A673 (cell line): ENCODE measurements at places on chromosomes 1 and 21. TPM values are rescaled to one million over a fixed set of nuclear protein-coding genes. Genes with fewer than 3 reads are reported as not detected.

The RCC2 gene
- total RNA-seq = 180 and 182 TPM in 2 replicates

The PLA2G2D gene
- total RNA-seq = not detected in 2 replicates

The LORICRIN gene
- total RNA-seq = not detected in 2 replicates

The PRAMEF25 gene
- not detected in 2 replicates for total RNA-seq

The SLC44A3 gene
- total RNA-seq = not detected in 2 replicates

The NUF2 gene
- 89.3 and 91.6 TPM in 2 replicates for total RNA-seq

The SPRR1A gene
- not detected in 2 replicates for total RNA-seq

The PLA2G2F gene
- total RNA-seq = not detected in 2 replicates

The NKAIN1 gene
- total RNA-seq = 1.4 and 5.4 TPM in 2 replicates

The RPE65 gene
- not detected in 2 replicates for total RNA-seq

DNA sequence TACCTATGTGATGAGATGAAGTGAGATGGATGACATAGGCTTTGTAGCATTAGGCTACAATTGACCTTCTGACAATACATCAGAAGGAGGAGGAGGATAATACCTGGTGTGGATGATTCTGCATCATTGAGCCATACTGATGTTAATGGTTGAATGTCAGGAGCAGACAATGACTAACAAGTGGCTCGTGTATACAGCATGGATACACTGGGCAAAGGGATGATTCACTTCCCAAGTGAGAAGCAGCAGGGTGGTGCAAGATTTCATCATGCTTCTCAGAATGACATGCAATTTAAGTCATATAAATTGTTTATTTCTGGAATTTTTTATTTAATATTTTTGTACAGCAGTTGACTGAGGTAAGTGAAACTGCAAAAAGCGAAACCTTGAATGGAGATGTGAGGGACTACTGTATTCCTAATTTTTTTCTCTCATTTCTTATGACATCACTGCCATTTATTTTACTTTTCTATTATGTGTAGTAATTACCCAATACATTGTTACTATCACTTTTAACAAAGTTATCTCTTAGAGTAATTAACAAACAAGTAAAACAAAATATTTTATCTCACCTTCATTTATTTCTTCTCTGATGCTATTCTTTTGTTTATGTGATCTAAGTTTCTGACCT is 34.4 kb upstream of the COP1 start:
- peaks cover 3% of the 10 kb centered on the region for H3K4me1 ChIP-seq
- H3K4me3 ChIP-seq = no peak overlapping the region
- no peaks in the 10 kb centered on the region for H3K36me3 ChIP-seq

- H3K27ac ChIP-seq = no peak overlapping the region
- DNase-seq = no peak
- H3K4me3 ChIP-seq = no peak overlapping the region
- H3K36me3 ChIP-seq = no peaks in the 10 kb centered on the region
- no peaks in the 10 kb centered on the region for H3K27me3 ChIP-seq
These were observed 8.9 kb downstream of the GABRD start for GRCh38 chr1:2027961-2028583.

- no peak overlapping the region for H3K4me3 ChIP-seq
- H3K4me1 ChIP-seq = no peaks in the 10 kb centered on the region
- no peaks in the 10 kb centered on the region for H3K36me3 ChIP-seq
- no peak overlapping the region for H3K27ac ChIP-seq
- peaks cover 7% of the 10 kb centered on the region for H3K27me3 ChIP-seq
These were observed 427.5 kb downstream of the NPHP4 start for GRCh38 chr1:5564578-5565257.

DNA sequence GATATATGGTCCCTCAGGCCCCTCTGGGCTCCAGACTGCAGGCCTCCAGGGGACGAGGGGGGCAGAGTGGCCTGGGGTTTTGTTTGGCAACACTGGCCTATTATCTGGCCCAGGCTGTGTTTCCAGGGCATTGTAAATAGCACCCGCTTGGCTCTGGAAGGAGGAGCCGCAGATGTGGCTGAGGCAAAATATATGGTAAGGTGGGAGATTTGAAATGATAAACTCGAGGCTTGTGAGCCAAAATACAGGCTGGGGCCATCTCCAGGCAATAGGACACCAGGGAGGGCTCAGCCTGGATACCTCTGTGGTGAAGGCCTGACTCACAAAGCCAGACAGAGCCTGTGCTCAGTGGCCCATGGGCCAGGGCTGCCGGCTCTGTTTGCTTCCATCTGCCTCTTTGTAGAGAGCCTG is 14.0 kb downstream of the NAV1 start:
- H3K27ac ChIP-seq = no peak overlapping the region
- peaks cover 16% of the 10 kb centered on the region for H3K4me1 ChIP-seq
- no peak for DNase-seq
- H3K4me3 ChIP-seq = no peak overlapping the region
- no peaks in the 10 kb centered on the region for H3K27me3 ChIP-seq

- peak overlapping the region; percentile 15 for H3K27ac ChIP-seq
- peaks cover 12% of the 10 kb centered on the region for H3K4me1 ChIP-seq
- H3K4me3 ChIP-seq = no peak overlapping the region
- no peak for DNase-seq
These were observed 371.7 kb downstream of the PTPRC start for GRCh38 chr1:199010492-199010891.

GRCh38 chr1:56378341-56379070 is 200.9 kb downstream of the PLPP3 start:
- H3K27me3 ChIP-seq = peaks cover 15% of the 10 kb centered on the region
- H3K27ac ChIP-seq = no peak overlapping the region
- DNase-seq = no peak
- H3K36me3 ChIP-seq = no peaks in the 10 kb centered on the region
- H3K4me1 ChIP-seq = no peaks in the 10 kb centered on the region

- H3K27ac ChIP-seq = no peak overlapping the region
- H3K36me3 ChIP-seq = no peaks in the 10 kb centered on the region
- DNase-seq = no peak
- H3K4me3 ChIP-seq = no peak overlapping the region
- H3K27me3 ChIP-seq = no peaks in the 10 kb centered on the region
These were observed 29.1 kb upstream of the FMO3 start for GRCh38 chr1:171061425-171062143.

- no peaks in the 10 kb centered on the region for H3K36me3 ChIP-seq
- H3K4me1 ChIP-seq = peaks cover 24% of the 10 kb centered on the region
- DNase-seq = peak; percentile 85
- peak overlapping the region; percentile 11 for H3K4me3 ChIP-seq
- H3K27me3 ChIP-seq = no peaks in the 10 kb centered on the region
These were observed 6.4 kb downstream of the PTGFR start for GRCh38 chr1:78497201-78497600.

DNA sequence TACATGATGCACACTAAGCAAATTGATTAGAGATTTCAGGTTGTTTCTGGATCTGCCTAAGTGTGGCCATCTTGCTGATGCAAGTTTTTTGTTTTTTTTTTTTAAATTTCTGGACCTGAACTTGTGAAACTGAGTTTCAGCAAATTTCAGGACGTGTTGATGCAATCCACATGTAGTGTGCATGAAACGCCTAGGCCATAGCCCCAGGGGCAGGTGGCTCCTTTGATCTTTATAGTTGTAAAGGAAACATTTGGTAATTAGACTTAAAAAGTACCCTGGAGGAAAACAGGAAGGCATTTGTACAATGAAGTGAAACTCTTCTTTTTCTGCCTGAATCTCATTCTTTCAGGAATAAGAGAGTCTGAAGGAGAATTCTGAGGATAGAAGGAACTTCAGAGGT is 162.2 kb upstream of the LHX8 start:
- H3K27me3 ChIP-seq = no peaks in the 10 kb centered on the region
- no peak for DNase-seq
- H3K27ac ChIP-seq = no peak overlapping the region
- H3K4me1 ChIP-seq = no peaks in the 10 kb centered on the region
- no peak overlapping the region for H3K4me3 ChIP-seq

- no peaks in the 10 kb centered on the region for H3K4me1 ChIP-seq
- H3K27me3 ChIP-seq = peaks cover 3% of the 10 kb centered on the region
- no peak overlapping the region for H3K27ac ChIP-seq
- no peak overlapping the region for H3K4me3 ChIP-seq
- no peak for DNase-seq
These were observed 50.1 kb downstream of the NDUFS5 start for GRCh38 chr1:39076127-39076798.

- H3K27me3 ChIP-seq = no peaks in the 10 kb centered on the region
- no peaks in the 10 kb centered on the region for H3K4me1 ChIP-seq
- no peaks in the 10 kb centered on the region for H3K36me3 ChIP-seq
- DNase-seq = no peak
These were observed 3.4 kb downstream of the TNFRSF18 start for GRCh38 chr1:1202831-1203560.

- no peaks in the 10 kb centered on the region for H3K36me3 ChIP-seq
- H3K27ac ChIP-seq = no peak overlapping the region
- H3K4me1 ChIP-seq = no peaks in the 10 kb centered on the region
These were observed 62.8 kb downstream of the NVL start for GRCh38 chr1:224266915-224267856.

GRCh38 chr1:84899969-84900368 is 7.0 kb upstream of the LPAR3 start:
- no peak for DNase-seq
- peaks cover 10% of the 10 kb centered on the region for H3K27me3 ChIP-seq
- H3K27ac ChIP-seq = no peak overlapping the region
- no peaks in the 10 kb centered on the region for H3K36me3 ChIP-seq

DNA sequence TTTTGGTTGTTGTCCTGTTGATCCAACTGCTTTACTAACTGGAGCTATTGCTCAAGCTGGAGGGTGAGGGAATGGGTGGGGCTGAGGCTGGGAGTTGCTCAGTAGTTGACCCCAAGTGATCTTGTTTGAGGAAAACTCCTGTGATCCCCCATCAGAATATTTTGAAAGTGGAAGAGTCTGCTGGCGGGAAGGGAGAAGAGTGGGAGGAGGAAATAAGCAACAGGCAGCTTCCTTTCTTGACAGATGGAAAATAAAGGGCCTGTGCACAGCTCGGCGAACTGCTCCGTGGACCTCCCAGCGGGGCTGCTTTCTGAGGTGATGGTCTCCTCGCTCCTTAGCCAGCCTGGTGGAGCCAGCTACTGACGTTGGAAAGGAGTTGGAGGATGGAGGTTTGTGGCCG is 199.1 kb upstream of the LMO4 start:
- no peaks in the 10 kb centered on the region for H3K36me3 ChIP-seq
- no peak for DNase-seq
- H3K4me3 ChIP-seq = no peak overlapping the region
